ENCODE measurements at places on chromosomes 5 and 9. TPM values are rescaled to one million over a fixed set of nuclear protein-coding genes. Genes with fewer than 3 reads are reported as not detected.
A peak's percentile ranks its signal among the peaks of the same experiment; 100 is the strongest.

SH3RF2 gene
- total RNA-seq: not detected

GPR21 gene
- total RNA-seq: 0.23 TPM

SPATA31A3 gene
- total RNA-seq: not detected

WNT8A gene
- not detected for total RNA-seq

SREK1IP1 gene
- total RNA-seq: 14.8 TPM

TSLP gene
- total RNA-seq: 0.60 TPM

SLC2A6 gene
- total RNA-seq: 1.8 TPM

GRCh38 chr9:89410641-89411350 is 87.1 kb downstream of the SEMA4D start:
- peak; percentile 61 for DNase-seq

GRCh38 chr5:14766584-14766983 is 102.1 kb downstream of the OTULIN start:
- no peak for DNase-seq

- no peak for DNase-seq
These were observed 425.6 kb upstream of the MEF2C start for GRCh38 chr5:89308606-89309040.

- DNase-seq: no peak
These were observed 75.4 kb downstream of the MRPL36 start for GRCh38 chr5:1723957-1724821.

- DNase-seq: no peak
These were observed 11.0 kb upstream of the EEIG1 start for GRCh38 chr9:127991757-127992274.

- no peak for DNase-seq
These were observed 23.8 kb downstream of the PLAC8L1 start for GRCh38 chr5:146081556-146081955.

DNA sequence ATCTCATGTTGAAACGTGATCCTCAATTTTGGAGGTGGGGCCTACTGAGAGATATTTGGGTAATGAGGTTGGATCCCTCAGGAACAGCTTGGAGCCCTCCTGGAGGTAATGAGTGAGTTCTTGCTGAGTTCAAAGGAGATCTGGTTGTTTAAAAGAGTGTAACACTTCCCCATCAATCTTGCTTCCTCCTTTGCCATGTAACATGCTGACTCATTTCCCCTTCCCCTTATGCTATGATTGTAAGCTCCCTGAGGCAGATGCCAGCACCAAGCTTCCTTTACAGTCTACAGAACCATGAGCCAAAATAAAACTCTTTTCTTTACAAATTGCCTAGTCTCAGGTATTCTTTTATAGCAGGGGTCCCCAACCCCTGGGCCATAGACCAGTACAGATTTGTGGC is 352.3 kb downstream of the SLCO4C1 start:
- DNase-seq: no peak

DNA sequence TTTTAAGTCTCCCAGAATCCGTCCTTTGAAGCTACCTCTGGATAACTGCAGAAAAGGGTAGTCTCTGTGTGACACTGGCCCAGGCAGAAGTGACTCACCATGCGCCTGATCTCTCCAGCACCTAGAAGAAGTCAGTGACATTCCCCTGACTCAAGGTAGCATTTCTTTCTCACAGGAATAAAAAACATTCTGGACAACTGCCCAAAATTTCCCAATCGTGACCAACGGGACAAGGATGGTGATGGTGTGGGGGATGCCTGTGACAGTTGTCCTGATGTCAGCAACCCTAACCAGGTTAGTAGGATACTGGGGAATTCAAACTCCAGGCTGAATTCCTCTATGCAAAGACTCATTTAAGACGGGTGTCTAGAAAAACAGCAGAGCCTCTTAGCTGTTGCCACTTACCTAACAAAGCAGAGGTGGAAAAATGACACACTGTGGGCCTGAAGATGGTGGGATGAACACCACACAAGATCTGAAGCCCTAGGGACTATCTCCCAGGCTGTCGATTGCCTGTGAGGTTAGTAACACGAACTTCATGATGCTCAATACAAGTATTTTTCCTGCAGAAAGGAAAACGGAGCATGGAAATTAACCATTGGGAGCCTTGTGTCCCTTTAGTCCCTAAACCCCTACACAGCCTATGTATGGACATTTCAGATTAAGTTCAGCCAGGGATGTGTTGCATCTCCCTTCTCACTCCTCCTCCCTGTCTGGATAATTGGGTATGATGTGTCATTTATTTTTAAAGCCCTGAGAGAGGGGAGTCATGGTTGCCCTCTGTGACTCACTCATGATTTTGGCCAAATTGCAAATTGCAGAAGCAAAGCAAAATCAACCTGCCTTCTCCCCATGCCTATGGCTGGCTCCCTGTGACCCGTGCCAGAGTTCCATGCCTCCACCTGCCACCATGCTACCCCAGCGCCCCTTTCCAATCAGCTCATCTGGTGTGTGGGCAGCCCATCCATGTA is 37.2 kb downstream of the THBS4 start:
- no peak for DNase-seq

- DNase-seq: no peak
These were observed 296.6 kb downstream of the MED10 start for GRCh38 chr5:6081727-6082210.

GRCh38 chr9:134030821-134031470 is 5.7 kb downstream of the BRD3OS start:
- no peak for DNase-seq

GRCh38 chr5:27158171-27158570 is 119.8 kb upstream of the CDH9 start:
- DNase-seq: no peak

DNA sequence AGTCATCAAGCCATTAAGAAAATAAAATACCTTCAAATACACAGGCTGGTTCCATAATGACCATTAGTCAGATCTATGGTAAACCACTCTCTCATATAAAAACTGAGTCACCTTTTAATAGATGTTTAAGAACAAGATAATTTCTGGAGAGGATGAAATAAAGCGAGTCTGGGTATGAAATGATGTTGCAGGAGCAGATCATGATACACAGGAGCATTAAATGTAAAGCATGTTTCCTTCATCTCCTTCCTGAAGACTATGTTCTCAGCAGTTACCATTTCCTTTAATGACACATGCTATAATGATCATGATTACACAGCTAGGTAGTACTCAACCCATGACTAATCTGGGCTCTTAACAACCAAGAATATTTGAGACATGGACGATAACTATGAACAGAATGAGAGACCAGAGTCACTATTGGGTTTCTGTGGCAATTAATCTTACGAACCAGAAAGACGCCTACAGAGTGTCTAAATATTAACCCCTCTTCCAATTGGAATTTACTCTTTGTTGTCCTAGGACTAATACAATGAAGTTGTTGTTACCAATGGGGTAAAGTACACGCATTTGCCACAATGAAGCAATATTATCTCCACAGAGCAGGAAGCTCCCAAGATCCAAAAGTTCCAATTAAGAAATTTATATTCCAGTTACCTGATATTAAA is 105.6 kb downstream of the NR6A1 start:
- DNase-seq: no peak

DNA sequence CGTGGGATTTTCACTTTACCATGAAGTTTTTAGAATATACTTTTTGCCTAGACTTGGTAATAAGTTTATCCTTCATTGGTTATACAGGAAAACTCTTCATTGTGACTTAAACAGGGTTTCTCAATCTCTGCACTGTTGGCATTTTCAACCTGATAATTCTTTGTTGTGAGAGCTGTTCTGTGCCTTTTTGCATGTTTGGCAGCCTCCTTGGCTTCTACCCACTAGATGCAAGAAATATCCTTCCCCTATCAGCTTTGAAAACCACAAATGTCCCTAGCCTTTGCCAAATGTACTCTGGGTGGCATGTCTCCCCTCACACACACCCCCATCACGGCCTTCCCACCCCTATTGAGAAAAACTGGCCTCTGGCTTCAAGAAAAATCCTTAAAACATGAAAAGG is 180.9 kb downstream of the ESM1 start:
- no peak for DNase-seq

GRCh38 chr9:17291766-17292165 is 156.9 kb downstream of the CNTLN start:
- no peak for DNase-seq

DNA sequence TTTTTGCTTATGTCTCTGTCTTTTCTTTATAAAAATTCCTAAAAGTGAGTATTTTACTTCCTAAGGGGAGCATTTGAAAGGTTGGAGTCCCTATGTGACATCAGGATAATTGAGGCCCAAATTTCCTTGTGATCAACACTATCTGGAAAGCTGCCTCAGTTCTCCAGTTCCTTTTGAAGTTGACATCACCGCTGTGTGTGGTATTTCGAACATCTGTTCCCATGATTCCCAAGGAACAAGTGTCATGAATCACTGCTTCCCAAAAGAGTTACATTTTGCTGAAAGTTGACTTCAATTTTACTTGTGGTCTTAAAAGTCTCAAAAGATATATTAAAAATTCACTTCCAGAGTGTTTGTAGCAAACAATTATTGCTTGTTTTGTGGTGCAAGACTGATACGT is 452.1 kb upstream of the RGMB start:
- no peak for DNase-seq

- no peak for DNase-seq
These were observed 41.4 kb downstream of the GOLPH3 start for GRCh38 chr5:32132757-32133156.

- DNase-seq: no peak
These were observed 101.9 kb upstream of the PARP8 start for GRCh38 chr5:50564558-50564957.

GRCh38 chr5:146307796-146308195 is 30.8 kb upstream of the POU4F3 start:
- no peak for DNase-seq

- no peak for DNase-seq
These were observed 165.5 kb upstream of the NFIL3 start for GRCh38 chr9:91589101-91589553.

- no peak for DNase-seq
These were observed 872.3 kb downstream of the MAT2B start for GRCh38 chr5:164377746-164378145.

- DNase-seq: no peak
These were observed 30.7 kb upstream of the SAP30L start for GRCh38 chr5:154415114-154415513.
